Activated T-helper 1 cell treated with anti-CD3 and anti-CD28 coated beads, Interleukin-2, amount 50 U/mL, for 16 hours (primary cell): ENCODE measurements at places on chromosomes 3 and 15.

DNA sequence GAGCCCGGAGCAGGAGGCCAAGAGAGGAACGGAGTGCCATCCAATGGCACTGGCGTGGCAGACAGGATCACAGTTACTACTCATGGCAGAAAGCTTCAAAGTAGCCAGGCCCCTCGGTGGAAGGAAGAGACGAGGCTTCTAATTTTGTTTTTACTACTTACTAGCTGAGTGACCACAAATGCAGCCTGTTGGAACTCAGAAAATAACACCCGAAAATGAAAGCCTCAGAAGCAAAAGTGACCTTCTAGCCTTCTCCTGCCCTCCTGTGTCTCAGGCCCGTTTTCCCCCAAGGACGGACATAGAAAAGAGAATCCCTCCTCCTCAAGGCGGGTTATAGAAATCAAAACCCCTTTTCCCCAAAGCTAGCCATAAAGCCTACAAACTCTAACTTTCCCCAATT lies 9.9 kb upstream of the STRA6 start:
- DNase-seq: no peak

GRCh38 chr3:2236203-2236602 lies 137.5 kb downstream of the CNTN4 start:
- DNase-seq: no peak

DNA sequence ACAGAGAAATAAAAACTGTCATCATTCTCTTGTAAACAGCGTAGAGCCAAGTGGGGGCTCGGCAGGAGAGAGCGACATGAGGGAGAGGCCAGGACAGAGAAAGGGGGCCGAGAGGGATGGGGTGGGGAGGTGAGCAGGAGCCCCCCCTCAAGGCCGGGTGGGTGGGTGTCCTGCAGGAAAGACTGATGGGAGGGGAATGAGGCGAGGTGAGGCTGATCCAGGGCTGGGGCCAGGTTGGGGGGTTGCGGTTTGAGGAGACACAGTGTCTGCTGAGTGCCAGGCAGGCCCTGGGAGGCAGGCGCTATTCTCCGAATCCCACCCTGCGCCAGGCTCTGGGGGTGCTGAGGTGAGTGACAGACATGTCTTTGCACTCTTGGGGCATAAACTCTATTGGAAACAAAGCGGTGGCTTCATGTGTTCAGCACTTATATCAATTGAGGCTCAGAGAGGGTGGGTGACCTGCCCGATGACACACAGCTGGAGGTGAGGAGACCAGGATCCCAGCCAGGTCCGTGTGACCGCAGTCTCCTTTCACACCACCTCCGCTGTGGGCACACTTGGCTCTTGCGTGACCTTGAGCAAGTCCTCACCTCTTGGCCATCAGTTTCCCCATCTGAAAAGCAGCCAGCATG lies 19.6 kb upstream of the CSPG4 start:
- no peak for DNase-seq

- no peak for DNase-seq
Observed at GRCh38 chr3:140809316-140809715, 131.5 kb downstream of the TRIM42 start.

DNA sequence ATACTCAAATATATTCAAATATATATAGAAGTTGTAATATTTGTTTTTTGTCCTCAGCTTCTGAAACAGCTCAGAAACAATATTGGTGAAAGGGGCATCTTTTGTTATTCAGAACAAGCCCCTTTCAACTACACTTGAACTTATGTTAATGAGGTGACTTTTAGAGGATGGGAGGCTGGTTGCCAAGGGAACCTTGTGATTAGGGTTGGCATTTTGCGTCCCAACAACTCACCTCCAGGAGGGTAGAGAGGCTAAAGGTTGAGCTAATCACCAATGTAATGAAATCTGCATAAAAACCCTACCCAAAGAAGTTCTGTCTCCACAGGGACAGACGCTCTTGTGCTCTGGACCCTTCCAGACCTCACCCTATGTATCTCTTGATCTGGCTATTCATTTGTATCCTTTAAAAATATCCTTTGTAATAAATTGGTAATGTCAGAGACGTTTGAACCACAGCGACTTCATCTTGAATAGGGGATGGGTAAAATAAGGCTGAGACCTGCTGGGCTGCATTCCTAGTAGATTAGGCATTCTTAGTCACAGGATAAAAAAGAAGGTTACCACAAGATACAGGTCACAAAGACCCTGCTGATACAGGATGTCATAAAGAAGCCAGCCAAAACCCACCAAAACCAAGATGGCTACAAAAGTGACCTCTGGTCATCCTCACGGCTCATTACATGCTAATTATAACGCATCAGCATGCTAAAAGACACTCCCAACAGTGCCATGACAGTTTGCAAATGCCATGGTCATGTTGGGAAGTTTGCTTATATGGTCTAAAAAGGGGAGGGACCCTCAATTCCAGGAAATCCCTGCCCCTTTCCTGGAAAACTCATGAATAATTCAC lies 111.1 kb downstream of the FMN1 start:
- no peak for DNase-seq

DNA sequence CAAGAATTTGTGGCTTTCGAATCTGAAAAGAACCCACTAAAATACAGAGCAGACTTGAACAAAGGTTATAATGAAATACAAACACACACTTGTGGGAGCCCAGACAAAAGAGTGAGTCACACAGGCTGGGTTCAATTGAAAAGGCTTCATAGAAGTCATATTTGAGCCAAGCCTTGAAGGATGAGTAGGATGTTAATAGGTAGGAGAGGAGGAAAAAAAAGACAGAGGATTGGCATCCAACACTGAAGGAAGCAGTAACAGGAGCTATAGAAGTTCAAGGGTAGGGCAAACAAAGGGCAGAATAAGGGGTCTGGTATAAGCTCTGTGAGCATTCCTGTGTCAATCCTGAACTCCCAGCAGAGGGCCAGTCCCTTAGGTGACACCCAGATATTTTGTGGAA lies 325.4 kb downstream of the FOXP1 start:
- no peak for DNase-seq

DNA sequence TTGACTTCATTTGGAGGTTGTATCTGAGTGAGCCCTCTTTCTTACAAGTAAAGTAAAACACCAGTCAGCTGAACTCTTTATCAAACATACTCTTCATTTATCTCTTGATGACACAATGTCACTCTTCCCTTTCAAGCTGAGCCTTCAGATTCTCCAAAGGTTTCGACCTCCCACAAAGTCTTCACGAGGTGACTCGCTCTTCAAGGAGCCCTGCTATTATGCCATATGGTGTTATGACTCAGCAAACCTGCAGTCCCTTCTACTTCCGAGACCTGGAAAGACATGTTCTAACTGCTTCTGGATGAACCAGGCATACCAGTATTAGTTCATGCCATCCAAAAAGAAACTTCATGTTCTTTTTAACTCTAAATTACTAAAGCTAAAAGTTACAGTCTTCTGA lies 23.1 kb downstream of the AADAC start:
- DNase-seq: no peak
